Spinal cord (tissue), 10 donors: ENCODE measurements at places on chromosomes 12 and 14.

GRCh38 chr14:101176535-101177205 is 273.1 kb upstream of the RTL1 start:
- no peak for DNase-seq

- no peak for DNase-seq
Observed at GRCh38 chr12:130685250-130685787, 30.8 kb downstream of the RIMBP2 start.

DNA sequence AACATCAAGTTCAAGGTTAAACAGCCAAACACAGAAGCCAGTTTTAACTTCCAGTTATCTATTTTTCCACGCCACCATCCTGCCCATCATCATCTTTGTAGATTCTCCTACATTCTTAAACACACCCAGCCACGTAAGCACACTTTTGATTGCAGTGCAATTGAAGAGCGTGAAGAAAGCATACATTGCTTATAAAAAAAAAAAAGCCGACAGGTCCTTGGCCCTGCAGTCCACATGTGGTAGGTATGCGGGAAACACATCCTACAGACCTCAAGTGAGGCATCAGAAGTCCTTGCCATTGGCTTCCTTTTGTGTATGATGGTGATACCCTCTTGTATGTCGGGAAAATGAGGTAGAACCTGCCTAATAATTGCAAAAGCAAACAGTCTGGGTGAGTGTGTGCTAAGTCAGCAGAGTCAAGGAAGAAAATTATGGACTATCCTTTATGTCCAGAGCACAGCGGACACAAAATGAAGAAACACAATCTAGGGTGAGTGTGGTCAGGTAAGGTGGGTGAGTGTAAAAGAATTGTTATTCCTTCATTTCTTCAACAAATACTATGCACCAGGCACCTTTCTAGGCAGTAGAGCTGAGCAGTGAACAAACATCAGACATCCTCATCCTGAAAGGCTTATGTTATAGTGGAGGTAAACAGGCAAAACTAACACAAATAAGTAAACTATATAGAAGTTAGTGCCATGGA is 51.5 kb downstream of the EID3 start:
- DNase-seq = no peak

GRCh38 chr12:27399074-27399473 is 47.5 kb upstream of the SMCO2 start:
- DNase-seq = no peak

GRCh38 chr12:19002216-19002615 is 127.3 kb upstream of the PLEKHA5 start:
- no peak for DNase-seq

- DNase-seq = no peak
Observed at GRCh38 chr12:15546102-15546701, 223.9 kb downstream of the PTPRO start.

GRCh38 chr14:99793213-99794150 is at the start of gene EML1:
TSS of gene EML1 (plus strand) at chr14:99793413. CDS start at chr14:99793477, 64 bp downstream.
- no peak for DNase-seq

DNA sequence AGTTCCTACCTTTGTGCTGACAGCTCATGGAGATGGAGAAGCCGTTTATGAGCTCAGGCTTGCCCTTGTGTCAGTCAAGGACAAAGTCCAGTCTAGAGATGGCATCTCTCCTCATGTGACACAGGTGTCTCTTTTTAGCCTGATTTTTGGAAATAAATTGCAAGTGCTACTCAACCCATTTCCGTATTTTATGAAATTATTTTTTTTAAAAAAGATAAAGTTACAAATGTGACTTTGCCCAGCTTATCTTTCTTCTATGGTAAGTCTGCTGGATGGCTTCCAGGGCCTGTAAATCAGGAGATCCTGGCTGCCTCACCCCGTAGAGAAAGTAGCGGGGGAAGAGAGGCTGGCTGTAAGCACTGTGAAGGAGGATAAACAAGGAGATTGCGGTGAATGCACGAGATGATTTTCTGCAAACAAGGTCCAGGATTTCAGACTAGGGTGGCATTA is 169.7 kb downstream of the MYRFL start:
- DNase-seq = no peak

DNA sequence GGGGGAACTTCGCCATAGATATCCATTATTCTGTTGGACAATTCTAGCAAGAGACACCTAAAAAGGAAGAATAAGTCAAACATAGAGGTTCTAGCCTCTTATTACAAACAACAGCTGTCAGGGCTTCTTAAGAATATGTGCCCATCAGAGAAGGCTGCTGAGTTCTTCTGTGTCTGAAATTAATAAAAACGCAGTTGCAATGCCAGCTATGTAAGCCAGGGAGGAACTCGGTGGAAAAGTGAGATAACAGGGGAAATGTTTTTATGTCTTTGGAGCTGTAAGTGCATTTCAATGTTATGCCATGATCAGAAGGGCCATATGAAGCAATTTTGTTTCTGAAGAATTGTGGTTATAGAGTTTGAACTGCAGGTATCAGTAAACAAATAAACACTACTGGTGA is 95.0 kb downstream of the SYT1 start:
- DNase-seq = no peak

DNA sequence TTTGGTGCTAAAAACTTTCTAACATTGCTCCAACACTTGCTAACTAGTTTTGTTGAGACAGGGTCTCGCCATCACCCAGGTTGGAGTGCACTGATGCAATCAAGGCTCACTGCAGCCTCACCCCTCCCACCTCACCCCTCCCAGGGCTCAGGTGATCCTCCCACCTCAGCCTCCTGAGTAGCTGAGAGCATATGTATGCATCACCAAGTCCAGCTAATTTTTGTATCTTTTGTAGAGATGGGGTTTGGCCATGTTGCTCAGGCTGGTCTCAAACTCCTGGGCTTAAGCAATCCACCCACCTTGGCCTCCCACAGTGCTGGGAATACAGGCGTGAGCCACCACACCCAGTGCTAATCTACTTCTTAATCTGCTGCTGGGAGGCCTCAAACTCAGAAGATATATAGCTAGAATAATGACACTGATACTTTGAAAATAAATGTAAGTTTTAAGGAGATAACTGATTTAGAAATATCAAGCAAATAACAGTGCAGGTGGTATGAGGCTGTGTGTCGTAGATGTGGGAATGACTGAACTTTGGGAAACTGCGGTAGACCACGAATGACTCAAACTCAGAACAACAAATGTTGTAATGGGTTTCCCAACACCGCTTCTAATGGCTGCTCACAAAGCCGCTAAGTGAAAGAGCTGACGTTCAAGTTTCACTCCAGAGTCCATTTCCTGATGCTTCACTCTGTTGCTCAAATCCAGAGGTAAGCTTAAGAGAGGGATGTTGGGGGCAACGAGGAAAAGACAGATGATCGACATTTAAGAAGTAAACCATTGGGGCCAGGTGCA is 10.0 kb downstream of the TMCC3 start:
- no peak for DNase-seq

GRCh38 chr12:122820838-122821271 is 14.4 kb upstream of the HIP1R start:
- DNase-seq = no peak

DNA sequence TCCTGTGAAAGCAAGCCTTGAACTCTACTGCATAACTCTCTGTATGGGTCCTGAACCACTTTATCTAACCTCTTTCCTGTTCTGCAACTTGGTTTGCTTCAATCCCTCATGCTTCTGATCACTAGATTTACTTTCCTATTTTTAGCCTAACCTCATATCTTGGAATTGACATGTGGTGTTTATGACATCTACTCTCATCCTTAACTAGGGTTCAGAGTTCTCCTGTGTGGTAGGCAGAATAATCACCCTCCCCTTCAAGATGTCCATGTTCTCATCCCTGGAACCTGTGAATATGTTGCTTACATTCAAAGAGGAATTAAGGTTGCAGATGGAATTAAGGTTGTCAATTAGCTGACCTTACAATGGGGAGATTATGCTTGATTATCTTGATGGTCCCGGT is 67.4 kb upstream of the STXBP6 start:
- no peak for DNase-seq

GRCh38 chr12:12714276-12715021 is 2.7 kb upstream of the CDKN1B start:
- peak; percentile 86 for DNase-seq

DNA sequence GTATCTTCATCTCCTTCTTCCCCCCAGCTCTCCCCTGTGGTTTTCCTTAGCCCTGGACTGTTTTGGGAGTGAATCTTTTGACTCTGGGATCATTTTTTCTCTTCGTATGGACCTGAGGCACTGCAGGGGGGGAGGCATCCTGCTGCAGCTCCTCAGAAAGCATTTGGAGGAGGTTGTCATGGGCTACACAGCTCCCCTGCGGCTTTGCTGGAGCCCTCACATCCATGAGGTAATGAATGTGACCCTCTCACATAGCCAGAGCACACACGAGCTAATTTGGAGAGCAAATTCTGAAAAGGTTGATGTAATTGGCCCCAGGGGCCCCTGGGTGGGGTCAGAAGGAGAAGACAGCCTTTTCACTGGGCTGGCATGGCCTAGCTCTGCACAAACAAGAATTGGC is 110.9 kb downstream of the PAH start:
- DNase-seq = no peak

DNA sequence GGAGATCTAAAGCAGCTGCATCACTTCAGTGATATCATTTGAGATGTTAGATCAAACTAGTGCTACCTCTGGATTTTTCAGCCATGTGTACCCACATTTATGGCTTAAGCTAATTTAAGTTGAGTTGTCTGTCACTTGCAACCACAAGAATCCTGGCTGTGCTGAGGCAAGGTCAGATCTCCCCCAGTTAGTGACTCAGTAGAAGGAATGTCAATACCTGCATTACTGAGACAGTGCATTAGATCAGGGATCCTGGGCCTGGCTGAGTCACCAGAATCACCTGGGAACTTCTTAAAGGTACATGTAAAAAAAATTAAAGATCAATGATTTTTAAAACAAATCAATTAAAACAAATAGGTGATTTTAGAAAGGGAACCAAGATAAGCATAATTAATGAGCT is 84.6 kb upstream of the GRIN2B start:
- no peak for DNase-seq

GRCh38 chr14:20732477-20732876 is 13.2 kb upstream of the EDDM3A start:
- DNase-seq = no peak

DNA sequence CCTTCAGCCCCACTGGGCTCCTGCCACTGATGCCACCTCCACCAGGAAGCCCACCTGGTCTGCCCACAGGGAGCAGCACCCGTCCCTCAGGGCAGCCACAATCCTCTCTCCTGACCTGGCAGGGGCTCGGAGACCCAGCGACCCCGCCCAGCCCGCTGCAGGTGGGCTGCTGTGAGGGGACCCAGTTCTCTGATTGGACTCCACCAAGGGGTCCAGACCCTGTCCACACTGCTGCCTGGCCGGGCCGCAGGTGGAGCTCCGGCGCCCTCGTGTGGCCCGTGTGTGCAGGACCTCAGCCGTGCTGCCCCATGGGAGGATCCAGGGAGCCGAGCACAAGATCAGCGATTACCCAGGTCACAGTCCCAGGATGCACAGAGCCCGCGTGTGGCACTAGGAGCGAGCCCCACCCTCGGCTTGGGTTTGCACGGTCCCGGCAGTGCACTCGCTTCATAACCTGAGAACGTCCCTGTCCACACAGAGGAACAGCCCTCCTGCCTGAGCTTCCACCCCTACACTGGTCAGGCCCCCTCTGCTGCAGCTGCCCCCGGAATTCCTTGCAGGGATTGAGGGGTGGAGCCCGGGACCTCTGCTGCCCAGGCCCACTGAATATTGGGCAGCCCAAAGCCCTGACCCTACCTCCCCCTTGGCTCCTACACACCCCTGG is 35.4 kb upstream of the TMEM179 start:
- peak; percentile 83 for DNase-seq

DNA sequence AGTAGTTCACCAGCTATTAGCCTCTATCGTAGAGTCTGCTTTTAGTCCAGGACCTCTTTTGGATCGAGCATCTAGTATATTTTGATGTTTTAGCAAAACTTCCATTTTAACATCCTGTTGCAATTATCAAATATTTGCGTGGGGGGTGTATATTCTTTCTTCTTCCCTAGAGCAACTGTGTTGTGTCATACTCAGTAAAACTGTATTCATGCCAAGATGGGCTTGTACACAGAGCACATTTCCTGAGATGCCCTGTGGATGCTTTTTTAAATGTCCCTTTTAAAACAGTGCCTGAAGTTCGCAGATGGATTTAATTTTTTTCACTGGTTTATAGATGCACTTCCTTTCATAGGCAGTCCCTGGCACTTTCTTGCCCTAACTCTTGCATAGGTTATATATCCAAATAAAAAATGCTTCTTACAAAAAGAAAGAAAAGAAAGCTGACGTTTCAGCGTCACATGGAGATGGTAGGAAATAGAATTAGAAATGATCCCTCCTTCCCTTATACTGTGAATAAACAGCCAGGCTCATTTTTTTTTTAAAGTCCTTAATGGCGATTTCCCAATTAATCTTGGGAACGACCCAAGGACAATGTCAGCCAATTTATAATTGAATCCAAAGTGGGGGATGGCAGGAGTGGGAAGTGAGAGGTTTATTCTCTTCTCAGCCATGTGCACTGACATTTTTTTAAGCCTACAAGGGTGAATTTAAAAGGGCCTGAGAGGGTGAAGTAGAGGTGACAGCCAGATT is 247.0 kb downstream of the SLC41A2 start:
- no peak for DNase-seq

GRCh38 chr14:67539116-67539515 is 6.0 kb downstream of the PLEKHH1 start:
- peak; percentile 27 for DNase-seq

DNA sequence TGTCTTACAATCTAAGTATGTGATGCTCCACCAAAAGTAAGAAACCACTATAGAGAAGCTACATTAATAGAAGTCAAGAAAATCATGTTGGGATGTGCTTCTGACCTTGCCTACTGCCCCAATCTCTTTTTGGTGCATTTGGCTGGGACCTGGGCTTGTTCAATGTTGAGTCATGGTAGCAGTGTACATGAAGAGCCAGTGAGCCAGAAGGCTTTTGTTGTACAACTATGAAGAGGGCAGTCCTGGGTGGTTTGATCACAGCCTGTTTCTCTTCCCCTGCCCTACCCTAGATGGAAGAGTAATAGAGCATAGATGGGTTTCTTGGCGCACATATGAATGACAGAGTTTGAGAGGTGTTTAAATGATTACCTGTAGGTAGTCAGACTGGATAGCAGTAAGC is 56.4 kb downstream of the UBR7 start:
- DNase-seq = no peak

- DNase-seq = no peak
Observed at GRCh38 chr12:89368391-89368790, 16.1 kb upstream of the DUSP6 start.

- DNase-seq = no peak
Observed at GRCh38 chr12:94426049-94426448, 33.6 kb downstream of the CEP83 start.

GRCh38 chr12:10136637-10137205 is 6.7 kb upstream of the CLEC7A start:
- no peak for DNase-seq
